ENCODE measurements at places on chromosomes 12 and 14. TPM values are rescaled to one million over a fixed set of nuclear protein-coding genes. Genes with fewer than 3 reads are reported as not detected.
A peak's percentile ranks its signal among the peaks of the same experiment; 100 is the strongest.

GRCh38 chr14:90382491-90383125 is 14.2 kb upstream of the CALM1 start:
- peak overlapping the region; percentile 64 for H3K4me3 ChIP-seq
- peaks cover 35% of the 10 kb centered on the region for H3K4me1 ChIP-seq
- peak; percentile 94 for DNase-seq
- no peaks in the 10 kb centered on the region for H3K36me3 ChIP-seq
- peak overlapping the region; percentile 93 for H3K27ac ChIP-seq

- H3K4me1 ChIP-seq, result no peaks in the 10 kb centered on the region
- no peak for DNase-seq
These were observed 63.7 kb downstream of the DNAI7 start for GRCh38 chr12:25131270-25131669.

- H3K36me3 ChIP-seq, result no peaks in the 10 kb centered on the region
- peak overlapping the region; percentile 93 for H3K27ac ChIP-seq
- no peak for DNase-seq
These were observed 1.4 kb upstream of the CHFR start for GRCh38 chr12:132888852-132889251.

GRCh38 chr12:19390051-19390598 is 49.2 kb upstream of the AEBP2 start:
- no peak for DNase-seq
- no peaks in the 10 kb centered on the region for H3K27me3 ChIP-seq
- H3K36me3 ChIP-seq, result no peaks in the 10 kb centered on the region
- no peak overlapping the region for H3K27ac ChIP-seq

GRCh38 chr12:93592641-93593406 is 20.3 kb downstream of the SOCS2 start:
- no peaks in the 10 kb centered on the region for H3K36me3 ChIP-seq
- no peak for DNase-seq
- no peaks in the 10 kb centered on the region for H3K27me3 ChIP-seq
- peak overlapping the region; percentile 88 for H3K27ac ChIP-seq

DNA sequence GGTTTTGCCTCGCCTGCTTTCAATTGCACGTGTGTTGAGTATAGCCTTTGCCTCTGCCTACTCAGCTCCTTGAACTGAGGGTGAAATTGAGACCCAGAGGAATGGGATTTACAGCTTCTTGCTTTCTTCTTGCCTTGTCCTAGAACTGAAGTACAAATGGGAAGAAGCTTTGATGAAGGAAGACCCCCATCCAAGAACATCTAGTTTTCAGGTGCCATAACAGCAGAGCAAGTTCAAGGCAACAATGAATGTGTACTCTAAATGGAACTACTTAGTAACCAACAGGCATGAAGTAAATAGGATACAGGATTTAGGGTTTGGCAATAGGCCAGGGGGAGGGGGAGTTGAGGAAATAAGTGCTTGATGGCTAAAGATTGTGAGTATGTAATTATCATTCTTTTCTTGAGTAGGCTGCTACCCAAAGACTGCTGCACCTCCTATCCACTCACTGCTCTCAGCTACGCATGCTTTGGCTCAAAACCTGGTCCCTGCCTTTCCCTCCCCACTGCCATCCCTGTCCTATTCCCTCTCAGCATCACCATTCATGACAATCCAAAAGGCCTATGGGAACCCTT is 2.1 kb downstream of the GPX2 start:
- H3K4me1 ChIP-seq, result no peaks in the 10 kb centered on the region
- H3K36me3 ChIP-seq, result peaks cover 34% of the 10 kb centered on the region
- H3K27me3 ChIP-seq, result no peaks in the 10 kb centered on the region
- no peak overlapping the region for H3K4me3 ChIP-seq
- no peak overlapping the region for H3K27ac ChIP-seq

NUAK1 gene
- 7.1 TPM for total RNA-seq

ZFYVE26 gene
- total RNA-seq, result 23.5 TPM
